ENCODE measurements at places on chromosomes 3 and 15.

- no peak for DNase-seq
Measured at GRCh38 chr3:151265166-151265565, 13.2 kb downstream of the P2RY14 start.

GRCh38 chr15:94403331-94403730, 172.0 kb downstream of the MCTP2 start:
- no peak for DNase-seq

DNA sequence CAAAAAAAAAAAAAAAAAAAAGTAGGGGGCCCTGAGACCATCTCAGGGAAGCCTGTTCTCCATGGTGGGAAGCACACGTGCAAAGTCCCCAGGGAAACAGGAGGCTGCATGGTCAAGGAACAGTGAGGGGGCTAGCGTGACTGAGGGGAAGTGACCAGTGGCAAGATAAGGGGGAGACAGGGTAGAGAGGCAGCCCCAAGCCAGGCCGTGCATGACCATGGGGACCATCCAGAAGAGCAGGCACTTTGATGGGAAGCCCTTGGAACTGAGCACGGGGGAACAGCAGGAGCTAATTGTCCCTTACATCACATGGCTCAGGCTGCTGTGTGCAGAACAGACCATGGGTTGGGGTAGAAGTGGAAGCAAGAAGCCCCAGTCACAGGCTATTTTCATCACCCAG, 196.2 kb downstream of the NTRK3 start:
- no peak for DNase-seq

- peak; percentile 45 for DNase-seq
Measured at GRCh38 chr15:101250873-101251829, 697 bp downstream of the CHSY1 start.

GRCh38 chr3:64360280-64360679, 135.0 kb upstream of the PRICKLE2 start:
- DNase-seq = no peak

GRCh38 chr15:92619145-92620101, 36.2 kb downstream of the FAM174B start:
- no peak for DNase-seq

GRCh38 chr3:4994144-4994730, 15.0 kb downstream of the BHLHE40 start:
- DNase-seq = no peak

GRCh38 chr3:39189150-39189958, 3.0 kb downstream of the XIRP1 start:
- no peak for DNase-seq

DNA sequence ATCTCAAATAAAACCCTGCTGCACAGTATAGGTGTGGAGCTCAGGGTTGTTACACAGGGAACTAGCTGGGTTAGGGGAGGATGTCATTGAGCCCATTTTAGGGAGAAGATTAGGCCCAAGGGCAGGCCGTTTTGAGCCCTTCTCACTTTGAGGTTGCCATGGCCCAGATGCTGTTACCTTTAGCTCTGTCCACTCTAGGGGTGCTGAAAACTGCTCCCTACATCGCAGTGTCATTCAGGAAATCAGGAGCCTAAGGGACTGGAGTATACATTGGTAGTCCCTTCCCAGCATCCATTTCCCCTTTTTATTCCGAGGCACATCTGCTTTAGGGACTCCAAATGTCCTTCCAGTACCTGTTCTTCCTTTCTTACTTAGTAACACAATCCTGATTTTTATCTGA, 79.0 kb upstream of the SELENOK start:
- DNase-seq = no peak

- DNase-seq = peak; percentile 67
Measured at GRCh38 chr3:182909318-182910040, 70.9 kb downstream of the DCUN1D1 start.

- DNase-seq = no peak
Measured at GRCh38 chr15:23422099-23422945, 24.7 kb downstream of the GOLGA6L2 start.

- no peak for DNase-seq
Measured at GRCh38 chr3:198046120-198046857, 86.3 kb downstream of the LMLN start.

- DNase-seq = no peak
Measured at GRCh38 chr3:121985846-121986245, 36.2 kb downstream of the ILDR1 start.

GRCh38 chr15:62439543-62440016, 274.5 kb upstream of the C2CD4B start:
- no peak for DNase-seq

GRCh38 chr3:152283492-152284381, 15.0 kb downstream of the MBNL1 start:
- peak; percentile 26 for DNase-seq

DNA sequence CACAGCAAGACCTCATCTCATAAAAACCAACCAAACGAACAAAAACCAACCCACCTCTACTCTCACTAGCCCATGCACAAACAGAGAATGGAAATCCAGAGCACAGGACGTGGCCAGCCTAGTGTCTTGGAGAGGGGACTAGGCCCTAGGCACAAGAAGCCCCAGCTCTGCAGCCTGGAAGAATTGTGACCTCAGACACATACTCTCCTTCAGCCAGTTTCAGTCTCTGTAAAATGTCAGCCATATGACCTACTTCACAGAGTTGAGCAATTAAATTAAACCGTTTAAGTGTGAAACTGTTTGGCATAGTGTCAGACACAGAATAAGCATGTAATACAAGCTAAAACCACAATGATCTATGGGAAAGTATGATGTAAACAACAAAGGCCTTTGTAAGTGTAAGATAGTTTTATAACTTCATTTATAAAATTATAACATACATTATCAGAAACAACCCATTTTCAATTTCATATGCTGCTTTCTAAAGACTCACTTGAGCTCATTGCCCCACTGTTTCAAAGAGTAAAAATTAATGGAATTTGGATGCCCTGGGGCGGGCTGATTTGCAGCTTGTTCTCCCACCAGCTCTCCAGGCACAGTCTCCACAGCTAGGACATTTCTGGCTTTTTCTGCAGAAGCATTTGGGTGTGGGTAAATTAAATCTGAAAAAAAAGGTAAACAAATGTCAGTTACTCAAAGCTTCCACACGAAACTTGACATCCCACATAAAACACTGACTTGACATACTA, 32.9 kb downstream of the TBC1D2B start:
- no peak for DNase-seq

GRCh38 chr3:120102232-120102631, 8.0 kb upstream of the GSK3B start:
- DNase-seq = no peak

- no peak for DNase-seq
Measured at GRCh38 chr3:69385123-69385722, 665 bp downstream of the FRMD4B start.

GRCh38 chr3:193732391-193732790, 139.4 kb downstream of the OPA1 start:
- DNase-seq = no peak

DNA sequence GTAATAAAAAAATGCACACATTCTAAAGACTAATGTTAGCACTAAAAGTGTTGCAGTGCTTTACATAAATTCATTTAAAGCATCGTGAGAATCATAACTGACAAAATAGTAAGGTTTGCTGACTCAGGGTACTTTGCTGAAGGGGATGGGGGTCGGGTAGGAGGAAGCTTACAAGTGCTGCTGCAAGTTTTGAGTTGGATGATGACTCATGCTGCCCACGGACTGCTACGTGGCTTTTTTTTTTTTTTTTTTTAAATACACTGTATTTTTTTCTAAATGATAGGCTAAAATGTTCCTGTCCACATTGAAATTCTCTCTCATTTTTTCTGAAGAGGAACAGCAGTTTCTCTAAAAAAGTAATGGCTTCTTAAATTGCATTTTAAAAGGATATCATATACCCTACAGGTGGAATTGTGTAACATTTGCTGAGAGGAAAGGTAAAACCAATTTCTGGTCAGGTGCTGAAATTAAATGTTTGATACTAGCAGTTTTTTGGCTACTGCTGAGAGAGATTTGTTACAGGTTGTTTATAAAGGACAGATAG, 2.2 kb downstream of the MAPK6 start:
- DNase-seq = peak; percentile 82

GRCh38 chr3:96434651-96435050, 379.7 kb upstream of the EPHA6 start:
- DNase-seq = no peak

DNA sequence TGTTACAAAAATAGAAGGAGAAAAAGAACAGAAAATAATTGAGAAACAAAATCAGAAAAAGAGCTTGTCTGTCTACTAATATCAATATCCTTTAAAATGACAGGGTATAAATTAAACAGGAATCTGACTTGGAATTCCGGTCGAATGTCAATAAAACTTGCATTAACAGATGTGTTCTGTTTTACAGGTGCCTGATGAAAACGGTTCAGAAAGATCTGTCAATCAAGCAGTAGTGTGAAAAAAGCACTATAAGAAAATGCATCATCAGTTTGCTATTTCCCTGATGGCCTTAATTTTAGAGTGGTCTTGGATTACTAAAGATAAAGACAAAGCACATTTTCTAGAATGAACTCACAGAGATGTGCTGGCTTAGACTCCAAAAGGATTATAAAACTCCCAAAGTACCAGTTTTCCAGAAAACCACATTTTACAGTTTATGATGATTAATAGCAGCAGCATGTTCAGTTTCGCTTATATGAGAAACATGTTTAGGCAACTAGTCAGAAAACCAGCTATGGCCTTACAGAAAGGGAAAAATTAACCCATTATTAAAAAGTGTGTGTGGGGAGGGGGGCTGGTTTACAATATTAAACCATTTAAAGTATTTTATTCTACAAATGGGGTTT, 8.2 kb upstream of the C3orf38 start:
- no peak for DNase-seq

DNA sequence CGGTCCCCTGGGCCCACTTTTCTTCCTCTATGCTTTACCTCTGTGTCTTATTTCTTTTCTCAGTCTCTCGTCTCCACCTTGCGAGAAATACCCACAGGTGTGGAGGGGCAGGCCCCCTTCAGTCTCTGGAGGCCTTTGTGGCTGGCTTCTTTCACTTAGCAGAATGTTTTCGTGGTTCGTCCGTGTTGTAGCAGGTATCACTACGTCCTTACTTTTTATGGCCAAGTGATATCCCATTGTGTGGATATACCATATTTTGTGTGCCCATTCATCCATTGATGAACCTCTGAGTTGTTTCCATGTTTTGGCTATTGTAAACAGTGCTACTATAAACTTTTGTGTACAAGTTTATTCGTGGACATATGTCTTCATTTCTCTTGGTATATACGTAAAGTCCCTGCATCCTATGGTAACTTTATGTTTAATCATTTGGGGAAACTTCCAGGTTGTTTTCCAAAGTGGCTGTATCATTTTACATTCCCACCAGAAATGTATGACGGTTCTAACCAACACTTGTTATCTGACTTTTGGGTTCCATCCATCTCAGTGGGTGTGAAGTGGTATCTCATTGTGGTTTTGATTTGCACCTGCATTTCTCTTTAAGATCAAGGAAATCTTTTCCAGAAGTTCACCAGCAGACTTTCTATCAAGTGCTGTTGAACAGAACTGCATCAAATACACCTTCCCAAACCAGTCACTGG, 5.6 kb downstream of the PIGZ start:
- DNase-seq = no peak

- no peak for DNase-seq
Measured at GRCh38 chr3:38645601-38646000, 3.9 kb downstream of the SCN5A start.

DNA sequence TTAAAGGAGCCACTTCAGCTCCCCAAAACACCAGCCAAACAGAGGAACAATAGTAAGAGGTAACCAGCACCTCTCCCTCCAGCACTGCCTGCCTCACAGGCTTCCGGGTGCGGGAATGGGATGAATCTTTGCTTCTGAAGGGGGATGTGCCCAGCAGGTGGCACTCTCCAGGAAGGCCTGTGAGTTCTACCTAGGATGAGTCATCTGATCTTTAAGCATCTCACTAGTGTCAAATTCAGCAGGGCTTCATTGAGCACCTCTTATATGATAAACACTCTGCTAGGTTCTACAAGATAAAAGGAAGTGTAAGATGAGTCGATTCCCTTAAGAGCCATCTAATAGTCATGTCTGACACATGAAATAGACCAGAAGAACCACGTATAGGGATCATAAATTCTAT, 237.4 kb upstream of the UMPS start:
- no peak for DNase-seq

DNA sequence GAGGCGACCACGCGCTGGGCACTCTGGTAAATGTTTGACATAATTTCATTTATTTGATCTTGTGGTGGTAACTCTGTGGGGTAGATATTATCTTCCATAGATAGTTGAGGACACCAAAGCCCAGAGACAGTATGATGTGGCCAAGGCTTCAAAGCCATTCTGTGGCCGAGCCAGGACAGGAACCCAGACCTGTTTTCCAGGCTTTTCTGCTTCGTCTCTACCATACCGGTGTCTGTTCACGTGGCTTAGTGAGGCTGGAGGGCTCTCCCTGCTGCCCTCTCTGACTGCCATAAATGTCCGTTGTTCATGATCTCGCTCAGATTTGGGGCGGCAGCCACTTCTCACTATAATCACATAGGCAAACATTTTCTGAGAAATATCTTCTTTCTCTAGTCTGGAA, 134.7 kb downstream of the PEX5L start:
- no peak for DNase-seq

DNA sequence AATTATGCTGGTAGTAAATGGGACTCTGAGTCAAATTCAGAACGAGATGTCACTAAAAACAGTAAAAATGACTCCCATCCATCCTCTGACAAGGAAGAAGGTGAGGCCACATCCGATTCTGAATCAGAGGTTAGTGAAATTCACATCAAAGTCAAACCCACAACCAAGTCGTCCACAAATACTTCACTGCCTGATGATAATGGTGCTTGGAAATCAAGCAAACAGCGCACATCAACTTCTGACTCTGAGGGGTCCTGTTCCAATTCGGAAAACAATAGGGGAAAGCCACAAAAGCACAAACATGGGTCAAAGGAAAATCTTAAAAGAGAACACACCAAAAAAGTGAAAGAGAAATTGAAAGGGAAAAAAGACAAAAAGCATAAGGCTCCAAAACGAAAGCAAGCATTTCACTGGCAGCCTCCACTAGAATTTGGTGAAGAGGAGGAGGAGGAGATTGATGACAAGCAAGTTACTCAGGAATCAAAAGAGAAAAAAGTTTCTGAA, 15.1 kb upstream of the ZBTB47 start:
- DNase-seq = no peak

DNA sequence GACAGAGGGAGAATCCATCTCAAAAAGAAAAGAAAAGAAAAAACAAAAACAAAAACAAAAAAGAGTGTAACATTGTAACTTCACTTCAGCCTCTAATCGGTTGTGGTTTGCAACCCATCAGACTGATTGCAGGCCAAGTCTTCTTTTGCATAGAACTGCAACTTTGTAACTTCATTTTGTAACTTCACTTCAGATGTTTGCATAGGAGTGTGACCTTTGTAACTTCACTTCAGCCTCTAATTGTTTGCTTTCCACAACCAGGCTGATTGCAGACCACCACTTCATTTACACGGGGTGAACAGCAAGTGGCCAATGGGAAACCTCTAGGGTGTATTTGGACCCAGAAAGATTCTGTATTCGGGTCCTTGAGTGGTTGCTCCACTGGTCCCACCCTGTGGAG, 79.1 kb upstream of the CHMP2B start:
- DNase-seq = no peak

All from hematopoietic multipotent progenitor cell treated with erythropoietin and hydrocortisone succinate and interleukin-3 and kit ligand, for 15 days (in vitro differentiated cells).